ENCODE measurements at places on chromosomes 1 and 21. TPM values are rescaled to one million over a fixed set of nuclear protein-coding genes. Genes with fewer than 3 reads are reported as not detected.

The TIMM17A gene
- total RNA-seq: 29.9 TPM

The KIF14 gene
- total RNA-seq: 13.4 TPM

The NPHS2 gene
- total RNA-seq: not detected

DNA sequence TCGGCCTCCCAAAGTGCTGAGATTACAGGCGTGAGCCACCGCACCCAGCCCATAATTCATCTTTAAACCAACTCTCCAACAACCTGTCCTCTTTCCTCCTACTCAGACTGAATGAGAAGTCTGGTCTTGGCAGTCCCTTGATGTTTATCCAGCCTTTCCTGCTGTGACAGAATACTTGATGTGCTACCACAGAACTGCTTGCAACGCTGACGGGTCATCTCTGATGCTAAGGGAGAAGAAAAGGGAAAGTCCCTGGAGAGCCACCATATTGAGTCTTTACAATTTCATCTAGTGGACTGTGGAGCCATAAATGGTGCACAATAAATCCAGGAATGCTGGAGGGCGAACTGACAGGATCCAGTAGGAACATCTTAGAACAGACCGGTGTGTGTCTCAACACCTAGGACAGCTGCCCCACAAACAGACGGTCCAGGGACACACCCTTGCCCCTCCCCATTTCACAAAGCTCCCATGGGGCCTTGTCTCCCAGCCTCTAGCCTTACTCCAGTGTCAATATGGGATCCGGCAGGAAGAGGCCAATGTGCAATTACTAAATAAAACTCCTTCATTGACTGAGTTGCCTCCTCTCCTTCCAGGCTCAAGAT, 30.7 kb downstream of the JAK1 start:
- DNase-seq: no peak

- DNase-seq: no peak
Measured at GRCh38 chr21:23524685-23525084, 2082.6 kb downstream of the MRPL39 start.

DNA sequence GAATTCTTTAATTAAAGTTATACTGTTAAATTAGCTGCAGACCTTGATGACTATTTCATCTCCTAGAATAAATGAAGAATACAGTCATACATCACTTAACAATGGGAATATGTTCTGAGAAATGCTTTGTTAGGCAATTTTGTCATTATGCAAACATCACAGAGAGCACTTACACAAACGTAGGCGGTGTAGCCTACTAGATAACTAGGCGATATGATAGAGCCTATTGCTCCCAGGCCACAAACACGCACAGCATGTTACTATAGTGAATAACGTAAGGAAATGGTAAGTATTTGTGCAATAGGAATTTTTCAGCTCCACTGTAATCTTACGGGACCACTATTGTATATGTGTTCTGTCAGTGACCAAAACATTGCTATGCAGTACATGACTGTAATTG, 37.6 kb upstream of the DESI2 start:
- DNase-seq: no peak
